ENCODE measurements at places on chromosomes 5 and 9. TPM values are rescaled to one million over a fixed set of nuclear protein-coding genes. Genes with fewer than 3 reads are reported as not detected.
A peak's percentile ranks its signal among the peaks of the same experiment; 100 is the strongest.

ZNG1C gene
- 10.2 TPM for total RNA-seq

TLE1 gene
- total RNA-seq = 69.7 TPM

TRAF1 gene
- total RNA-seq = 52.5 TPM

CERCAM gene
- total RNA-seq = 51.8 TPM

RORB gene
- 0.85 TPM for total RNA-seq

FBLL1 gene
- not detected for total RNA-seq

MSX2 gene
- total RNA-seq = not detected

TRIO gene
- 219 TPM for total RNA-seq

GRCh38 chr5:172838151-172838875 is 4.3 kb downstream of the ERGIC1 start:
- no peak for DNase-seq

DNA sequence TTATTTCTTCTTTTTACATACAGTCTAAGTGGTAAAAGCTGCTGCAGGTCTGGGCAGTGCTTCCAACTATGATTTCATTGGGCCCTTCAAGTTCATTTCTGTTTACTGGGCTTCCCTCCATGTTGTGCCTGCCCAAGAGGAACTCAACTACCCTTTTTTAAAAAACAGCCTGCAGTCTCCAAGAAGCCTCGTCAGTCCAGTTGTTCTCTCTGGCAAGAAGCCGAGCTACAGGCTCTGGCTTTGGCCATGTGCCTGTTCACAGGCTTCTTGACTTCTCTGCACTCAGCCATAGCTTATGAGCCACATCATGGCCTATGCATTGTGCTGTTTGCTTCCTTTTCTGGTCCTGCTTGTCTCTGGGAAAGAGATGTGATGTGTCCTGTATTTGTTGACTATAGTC is 119.7 kb upstream of the PJA2 start:
- DNase-seq = peak; percentile 7

DNA sequence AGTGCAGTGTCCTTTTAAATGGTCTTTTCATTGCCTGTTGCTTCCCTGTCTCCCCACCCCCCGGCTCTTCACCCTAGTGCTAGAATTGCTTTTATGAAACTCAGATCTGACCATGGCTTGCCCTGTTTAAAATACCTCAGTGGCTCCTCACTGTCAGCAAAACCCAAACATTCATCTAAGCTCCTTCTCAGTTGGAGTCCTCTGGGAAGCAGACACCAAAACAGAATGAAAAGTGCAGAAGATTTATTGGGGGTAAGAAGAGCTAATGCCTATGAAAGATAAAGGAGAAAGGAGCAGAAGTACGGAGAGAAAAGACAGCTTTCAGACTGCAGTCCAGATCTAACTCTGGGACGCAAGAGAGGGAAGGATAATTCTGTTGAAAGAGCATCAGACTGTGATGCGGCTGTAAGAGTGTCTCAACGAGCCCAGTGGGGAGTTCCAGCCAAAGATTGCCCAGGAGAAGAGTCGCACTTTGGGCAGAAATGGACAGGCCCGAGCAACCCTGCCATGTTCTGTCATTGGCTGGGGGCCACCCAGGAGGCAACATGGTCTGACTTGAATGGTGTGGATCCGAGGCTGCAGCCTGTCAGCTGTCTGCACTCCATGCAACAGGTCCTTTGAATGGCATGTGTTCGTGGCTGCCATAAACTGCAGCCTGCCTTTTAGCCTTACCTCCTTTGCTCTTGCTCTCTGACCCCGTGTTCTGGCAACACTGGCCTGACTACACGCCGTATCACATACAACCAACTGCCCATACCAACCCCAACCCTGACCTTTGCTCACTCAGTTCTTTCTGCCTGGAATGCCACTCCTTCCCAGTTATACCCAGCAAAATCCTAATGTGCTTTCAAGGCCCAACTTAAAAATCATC is 55.9 kb downstream of the IRF1 start:
- no peak for DNase-seq

DNA sequence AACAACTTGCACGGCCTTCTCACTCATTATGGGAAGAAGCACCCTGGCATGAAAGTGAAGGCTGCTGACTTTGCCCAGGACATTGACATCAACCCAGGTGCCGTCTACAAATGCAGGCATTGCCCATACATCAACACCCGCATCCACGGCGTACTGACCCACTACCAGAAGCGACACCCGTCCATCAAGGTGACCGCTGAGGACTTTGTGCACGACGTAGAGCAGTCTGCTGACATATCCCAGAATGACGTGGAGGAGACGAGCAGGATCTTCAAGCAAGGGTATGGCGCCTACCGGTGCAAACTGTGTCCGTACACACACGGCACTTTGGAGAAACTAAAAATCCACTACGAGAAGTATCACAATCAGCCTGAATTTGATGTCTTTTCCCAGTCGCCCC is 65.4 kb downstream of the ZNF462 start:
- DNase-seq = no peak

GRCh38 chr5:147479949-147480348 is 29.9 kb downstream of the DPYSL3 start:
- no peak for DNase-seq

DNA sequence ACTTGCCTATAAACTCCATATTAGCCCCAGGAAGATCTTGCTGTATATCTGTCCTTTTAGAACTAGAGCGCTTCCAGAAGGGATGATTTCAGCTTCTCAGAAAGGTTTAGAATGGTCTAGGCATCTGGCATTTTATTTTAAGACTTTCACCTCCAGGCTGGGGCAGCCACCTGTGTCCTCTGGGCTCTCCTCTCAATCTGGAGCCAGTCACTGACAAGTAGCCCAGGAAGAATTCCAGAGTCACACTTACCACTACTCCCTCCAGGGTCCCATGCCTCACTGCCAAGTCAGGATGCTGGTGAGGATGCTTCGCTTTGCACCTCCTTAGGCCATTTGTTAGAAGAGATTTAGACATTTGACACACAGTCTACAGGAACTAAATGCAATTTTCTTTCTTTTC is 20.8 kb downstream of the B4GALT1 start:
- DNase-seq = no peak

DNA sequence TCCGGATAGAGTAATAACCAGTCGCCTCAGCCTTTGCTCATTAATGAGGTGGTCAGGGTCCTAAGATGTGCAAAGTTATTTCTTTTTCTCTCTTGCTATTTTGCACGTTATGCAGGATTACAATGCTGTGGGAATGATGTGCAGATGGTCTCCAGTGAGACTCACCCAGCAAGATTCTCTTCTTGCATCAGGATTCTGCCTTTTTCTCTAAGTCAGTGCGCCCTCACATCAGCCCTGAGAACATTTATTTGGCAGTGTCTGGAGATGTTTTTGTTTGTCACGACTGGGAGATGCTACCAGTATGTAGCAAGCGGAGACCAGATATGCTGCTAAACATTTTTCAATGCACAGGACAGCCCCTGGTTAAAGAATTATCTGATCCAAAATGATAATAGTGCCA is 280.3 kb upstream of the WWC1 start:
- DNase-seq = no peak

GRCh38 chr9:95065224-95065623 is 252.3 kb downstream of the FANCC start:
- DNase-seq = no peak

All from thoracic aorta (tissue), 2 donors.